ENCODE measurements at places on chromosomes 3 and 15.

DNA sequence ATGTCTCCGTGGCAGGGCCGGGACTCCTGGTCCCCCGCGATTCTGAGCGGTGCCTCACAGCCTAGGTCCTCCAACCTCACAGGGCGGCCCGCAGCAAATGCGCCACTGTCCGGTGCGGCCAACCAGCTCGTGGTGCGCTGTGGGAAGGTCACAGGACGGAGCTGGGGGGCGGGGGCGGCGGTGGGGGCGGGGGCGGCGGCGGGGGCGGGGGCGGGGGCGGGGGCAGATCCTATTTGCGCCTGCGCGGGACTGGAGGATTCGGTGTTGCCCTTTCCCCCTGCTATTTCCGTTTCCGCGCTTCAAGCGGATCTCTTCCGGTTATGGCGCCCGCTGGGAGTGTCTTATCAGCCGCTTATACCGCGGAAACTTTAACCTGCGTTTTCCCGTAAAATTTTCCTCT is 106.7 kb upstream of the SNRPN start:
- DNase-seq: no peak

DNA sequence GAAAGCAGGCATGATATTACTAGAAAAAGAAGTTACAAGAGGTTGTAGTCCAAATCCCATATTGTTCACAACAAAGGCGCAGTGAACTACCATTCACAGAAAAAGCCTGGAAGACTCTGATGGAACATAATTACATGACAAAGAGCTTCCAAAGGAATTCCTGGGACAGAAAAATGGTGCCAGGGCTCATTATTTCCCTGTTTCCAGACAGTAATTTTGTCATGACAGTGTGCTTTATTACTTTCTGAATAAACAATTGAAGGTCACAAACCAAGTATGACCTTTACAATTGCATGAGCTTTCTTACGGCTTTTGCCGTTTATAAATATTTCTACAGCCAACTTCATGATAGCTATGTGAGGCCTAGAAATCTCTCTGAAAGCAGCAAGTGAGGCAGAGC is 61.0 kb downstream of the CYFIP1 start:
- DNase-seq: no peak

DNA sequence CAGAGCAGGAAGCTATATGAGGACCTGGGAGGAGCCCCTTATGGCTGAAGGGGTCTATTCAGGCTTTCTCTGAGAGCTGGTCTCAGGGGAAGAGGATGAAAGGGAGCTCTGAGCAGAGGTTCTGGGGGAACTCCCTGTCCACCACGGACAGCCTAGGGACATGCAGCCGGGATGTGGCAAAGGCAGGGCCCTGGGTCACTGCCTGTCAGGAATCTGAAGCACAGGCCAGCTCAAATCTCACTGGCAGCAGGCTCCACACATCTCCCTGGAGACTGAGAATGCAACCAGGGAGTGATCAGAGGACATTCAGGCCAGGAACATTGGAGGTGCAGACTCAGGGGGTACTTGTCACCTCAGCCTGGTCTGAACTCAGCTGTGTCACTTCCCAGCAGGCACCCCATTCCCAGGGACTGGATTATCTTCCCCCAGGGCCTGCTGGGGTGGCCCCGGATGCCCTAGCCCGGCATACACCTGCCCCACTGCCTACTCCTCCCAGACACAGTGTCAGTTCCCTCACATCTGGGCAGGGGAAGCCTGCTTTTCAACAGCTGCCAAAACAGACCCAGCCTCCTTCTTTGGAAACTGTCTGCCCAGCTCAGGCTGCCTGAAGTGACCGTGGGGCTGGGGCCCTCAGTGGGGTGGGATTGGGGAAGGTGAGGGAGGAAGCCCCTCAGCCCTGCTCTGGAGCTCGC is 18.3 kb upstream of the SEMA3F start:
- no peak for DNase-seq

GRCh38 chr3:43233062-43233461 is 53.3 kb upstream of the SNRK start:
- no peak for DNase-seq

DNA sequence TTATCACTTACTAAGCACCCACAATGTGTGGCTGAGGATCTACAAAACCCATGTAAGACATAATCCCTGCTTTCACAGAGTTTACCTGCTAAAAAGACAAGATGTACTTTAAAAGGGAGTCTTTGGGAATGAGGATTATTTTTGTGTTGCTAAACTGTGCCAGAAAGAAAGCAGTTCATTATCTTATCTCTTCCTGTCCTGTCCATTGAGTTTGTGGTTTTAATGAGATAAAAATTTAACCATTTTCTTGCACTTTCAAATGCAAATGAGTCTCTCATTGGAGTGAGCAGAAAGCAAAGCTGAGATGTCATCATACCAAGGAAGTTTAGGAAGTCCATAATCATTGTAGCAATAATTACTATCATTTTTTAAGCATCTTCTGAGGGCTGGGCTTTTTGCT is 231.2 kb upstream of the ADAMTS9 start:
- no peak for DNase-seq

GRCh38 chr3:112629425-112629824 is 11.5 kb downstream of the CCDC80 start:
- no peak for DNase-seq

DNA sequence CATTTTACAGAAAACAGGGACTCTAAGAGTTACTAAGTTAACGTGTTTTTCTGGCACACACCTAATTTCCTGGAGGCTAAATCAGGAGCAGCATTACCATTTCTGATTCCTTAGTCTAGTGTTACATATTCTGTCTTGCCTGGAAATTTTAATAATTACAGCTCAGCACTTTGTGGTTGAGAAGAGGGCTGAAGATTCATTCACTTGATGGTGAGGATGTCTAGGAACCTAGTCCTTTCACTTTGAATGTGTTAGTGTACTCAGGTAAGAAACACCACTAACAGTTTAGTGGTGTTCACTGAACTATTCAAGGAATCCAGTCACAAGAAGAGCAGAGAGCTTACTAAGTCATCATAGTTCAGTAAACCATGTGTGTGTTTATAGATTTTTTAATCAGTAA is 102.8 kb downstream of the STT3B start:
- no peak for DNase-seq

DNA sequence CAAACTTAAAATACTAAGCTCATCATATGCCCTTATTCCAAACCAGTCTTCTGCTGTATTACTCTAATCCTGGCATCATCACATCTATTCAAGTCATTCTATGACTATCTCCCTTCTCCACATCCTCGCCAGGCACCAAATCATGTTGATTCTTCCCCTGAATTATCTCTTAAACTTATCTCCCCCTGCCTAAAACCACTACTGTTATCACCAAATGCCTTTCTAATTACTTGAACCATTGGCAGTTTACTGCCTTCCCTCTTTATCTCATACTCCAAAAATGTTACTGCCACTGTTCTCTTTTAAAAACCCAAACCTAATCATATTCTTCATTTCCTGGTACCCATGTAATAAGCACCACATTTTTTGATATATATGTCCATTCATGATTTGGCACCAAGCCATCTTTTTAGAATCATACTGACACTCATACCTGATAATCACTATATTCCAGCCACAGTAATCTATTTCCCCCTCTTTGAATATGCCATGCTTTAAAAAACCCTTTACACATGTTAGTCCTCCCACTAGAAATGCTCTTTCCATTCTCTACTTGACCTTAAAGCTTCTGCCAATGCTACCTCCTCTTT is 126.8 kb downstream of the PEAK1 start:
- DNase-seq: no peak

DNA sequence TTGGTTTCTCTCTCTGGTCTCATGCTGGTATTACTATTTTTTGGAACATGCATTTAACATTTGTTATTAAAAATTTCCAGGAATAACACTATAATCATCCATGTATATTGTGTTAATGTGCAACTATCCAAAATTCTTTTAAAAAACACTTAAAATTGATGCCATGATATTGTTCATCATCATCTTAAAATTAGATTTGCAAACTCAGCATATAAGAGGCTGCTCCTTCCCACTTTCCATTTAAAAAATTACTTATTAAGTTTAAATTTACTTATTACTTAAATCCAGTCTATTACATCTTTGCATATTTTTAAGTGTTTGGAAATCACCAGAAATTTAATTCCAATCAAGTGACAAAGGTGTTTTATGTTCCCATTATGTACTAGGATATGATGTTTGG is 5.8 kb upstream of the ABHD17C start:
- no peak for DNase-seq

DNA sequence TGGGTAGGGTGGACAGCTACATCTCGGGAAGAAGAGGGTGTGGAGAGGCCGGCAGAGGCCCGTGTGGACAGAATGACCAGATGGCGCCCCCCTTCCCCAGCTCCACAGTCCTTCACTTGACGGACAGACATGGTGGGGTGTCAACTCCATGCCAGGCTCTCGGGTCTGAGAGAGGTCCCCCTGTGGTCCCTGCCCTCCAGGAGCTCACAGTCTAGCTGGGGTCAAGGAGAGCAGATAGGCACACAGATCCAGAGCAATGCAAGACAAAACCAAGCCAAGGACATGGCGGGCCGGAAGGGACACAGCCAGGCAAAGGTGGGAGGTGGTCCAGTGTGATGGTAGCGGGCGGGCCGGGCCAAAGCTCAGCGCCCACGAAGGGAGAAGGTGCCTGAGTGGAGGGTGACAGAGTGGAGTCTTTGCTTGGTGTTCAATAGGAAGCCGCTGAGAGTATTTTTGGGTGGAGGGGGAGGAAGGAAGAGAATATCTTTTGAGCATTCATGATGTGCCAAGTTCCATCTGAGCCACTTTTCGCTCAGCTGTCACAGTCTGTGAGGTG is 72.1 kb upstream of the SEC13 start:
- no peak for DNase-seq

Measured in stimulated activated CD4-positive, alpha-beta T cell treated with anti-CD3 and anti-CD28 coated beads, Interleukin-12 subunit alpha, Interleukin-12 subunit beta, amount 100 ng/mL, for 24 hours (primary cell).